ENCODE measurements at places on chromosomes 3 and 15.

DNA sequence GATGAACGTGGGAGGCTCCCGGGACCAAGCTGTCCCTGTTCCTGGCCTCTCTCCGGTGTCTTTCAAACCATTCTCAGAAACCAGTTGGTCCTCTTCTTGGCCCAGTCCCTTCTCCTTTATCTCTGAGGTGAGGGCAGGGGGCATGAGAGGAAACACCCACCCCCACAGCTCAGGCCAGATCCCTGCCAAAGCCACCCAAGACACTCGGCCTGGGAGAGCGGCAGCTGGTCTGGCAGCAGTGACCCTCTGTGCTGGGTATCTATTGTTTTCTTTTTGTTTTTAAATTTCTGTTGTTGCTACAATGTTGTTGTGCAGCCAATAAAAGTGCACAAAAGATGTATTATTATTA, 27.3 kb downstream of the ACSBG1 start:
- DNase-seq: no peak

DNA sequence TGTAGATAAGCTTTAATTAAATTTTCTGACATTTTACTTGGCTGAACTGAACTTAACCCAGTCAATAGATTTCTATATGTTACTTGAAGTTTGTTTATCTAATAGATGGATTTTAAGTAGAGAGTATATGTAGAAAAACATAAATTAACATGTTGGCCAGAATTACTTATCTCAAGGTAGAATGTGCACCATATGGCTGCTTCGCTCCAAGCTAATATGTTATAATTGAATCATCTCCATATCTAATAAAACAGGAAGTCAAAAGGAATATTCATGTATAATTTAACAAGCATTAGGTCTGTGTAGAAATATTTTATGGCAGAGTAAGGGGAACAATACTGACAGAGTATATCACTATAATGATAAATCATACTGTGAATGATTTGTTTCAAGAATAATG, 650.7 kb upstream of the ALCAM start:
- DNase-seq: no peak

- no peak for DNase-seq
Measured at GRCh38 chr3:134085034-134085775, 55.5 kb upstream of the SLCO2A1 start.

DNA sequence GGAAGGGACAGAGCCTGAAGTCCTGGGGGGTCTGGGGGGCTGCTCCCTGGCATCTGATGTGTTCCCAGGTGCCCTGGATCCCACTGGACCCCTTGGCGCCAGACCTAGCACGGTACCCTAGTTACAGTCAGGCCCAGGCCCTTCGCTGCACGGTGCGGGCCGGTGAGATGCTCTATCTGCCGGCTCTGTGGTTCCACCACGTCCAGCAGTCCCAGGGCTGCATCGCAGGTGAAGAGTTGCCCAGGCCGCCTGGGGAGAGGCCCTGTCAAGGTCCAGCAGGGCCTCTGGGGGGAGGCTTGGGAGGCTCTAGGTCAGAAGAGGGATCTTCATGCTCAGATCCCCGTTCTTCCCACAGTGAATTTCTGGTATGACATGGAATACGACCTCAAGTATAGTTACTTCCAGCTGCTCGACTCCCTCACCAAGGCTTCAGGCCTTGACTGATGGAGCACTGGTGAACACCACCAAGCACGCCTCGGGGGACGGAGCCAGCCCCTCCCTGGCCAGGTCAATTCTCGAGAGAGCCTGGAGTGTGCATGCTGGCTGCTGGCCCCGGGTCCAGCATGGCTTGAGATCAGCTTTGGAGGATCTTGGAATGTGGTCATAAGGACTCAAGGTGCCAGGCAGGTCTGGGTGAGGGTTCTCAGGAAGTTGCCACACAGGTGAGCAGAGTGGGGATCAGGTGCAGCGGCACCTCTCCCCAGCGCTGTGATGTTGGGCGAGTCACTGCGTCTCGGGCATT, 1.8 kb upstream of the PLA2G4B start:
- no peak for DNase-seq

DNA sequence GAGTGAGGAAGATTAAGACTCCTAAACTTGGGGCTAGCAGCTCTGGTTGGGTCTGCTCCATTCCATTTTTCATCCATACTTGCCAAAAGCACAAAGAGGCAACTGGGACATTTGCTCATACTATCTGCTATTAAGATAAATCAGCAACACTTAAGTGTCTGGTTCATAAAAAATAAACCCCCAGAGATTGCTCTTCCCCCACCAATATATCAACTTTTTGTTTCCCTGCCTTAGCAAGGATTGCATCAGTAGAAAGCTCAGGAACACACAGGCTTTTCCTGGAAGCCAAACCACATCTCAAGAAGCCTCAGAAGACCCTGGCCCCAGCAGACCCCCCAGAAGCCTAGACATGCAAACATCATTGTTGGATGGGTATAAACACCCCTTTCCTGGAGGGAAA, 232.4 kb upstream of the WNT5A start:
- no peak for DNase-seq

DNA sequence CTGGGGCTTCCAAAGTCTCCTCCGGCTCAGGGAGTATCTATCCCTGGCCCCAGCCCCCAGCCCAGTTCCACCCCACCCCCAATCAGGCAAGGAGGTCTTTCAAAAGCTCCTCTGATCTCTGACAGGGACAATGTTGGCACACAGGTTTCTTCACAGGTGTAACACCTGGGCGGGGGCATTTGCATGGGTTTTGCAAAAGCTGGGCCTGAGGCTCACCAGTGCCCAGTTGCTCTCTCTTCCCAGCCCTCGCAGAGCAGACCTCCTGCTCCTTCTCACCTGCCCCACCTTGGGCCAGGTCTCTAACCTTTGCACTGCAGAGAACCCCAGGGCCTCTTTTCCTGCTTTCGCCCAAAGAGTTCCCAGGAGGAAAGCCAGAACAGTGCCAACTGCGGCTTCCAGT, 8.6 kb upstream of the CSK start:
- DNase-seq: no peak

GRCh38 chr3:184077881-184078280, 19.0 kb upstream of the HTR3E start:
- no peak for DNase-seq

DNA sequence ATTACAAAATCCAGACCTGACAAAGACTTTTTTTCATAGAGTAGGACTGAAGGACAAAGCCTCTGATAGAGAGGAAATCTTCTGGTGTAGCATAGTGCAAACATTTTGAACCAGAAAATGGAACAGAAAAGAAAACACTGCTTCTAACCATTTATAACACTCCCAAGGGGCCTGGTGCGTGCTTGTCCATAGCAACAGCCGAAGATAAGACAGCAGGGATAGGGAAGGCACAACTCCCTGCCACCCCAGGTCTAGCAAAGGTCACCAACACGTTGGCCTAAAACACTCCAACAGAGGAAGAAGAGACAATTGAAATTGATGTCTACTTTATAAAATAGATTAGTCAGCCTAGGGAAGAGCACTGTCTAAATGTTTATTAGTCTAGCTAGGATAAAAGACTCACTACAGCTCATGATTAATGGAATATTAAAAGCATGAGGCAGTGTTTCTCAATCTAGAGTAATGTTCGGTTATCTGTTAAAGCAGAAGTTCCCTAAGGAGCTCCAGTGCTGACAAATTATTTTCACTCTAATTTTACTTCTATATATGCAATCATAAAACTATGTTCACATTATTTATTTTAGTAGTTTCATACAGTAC, 145.2 kb downstream of the P3H2 start:
- DNase-seq: no peak

DNA sequence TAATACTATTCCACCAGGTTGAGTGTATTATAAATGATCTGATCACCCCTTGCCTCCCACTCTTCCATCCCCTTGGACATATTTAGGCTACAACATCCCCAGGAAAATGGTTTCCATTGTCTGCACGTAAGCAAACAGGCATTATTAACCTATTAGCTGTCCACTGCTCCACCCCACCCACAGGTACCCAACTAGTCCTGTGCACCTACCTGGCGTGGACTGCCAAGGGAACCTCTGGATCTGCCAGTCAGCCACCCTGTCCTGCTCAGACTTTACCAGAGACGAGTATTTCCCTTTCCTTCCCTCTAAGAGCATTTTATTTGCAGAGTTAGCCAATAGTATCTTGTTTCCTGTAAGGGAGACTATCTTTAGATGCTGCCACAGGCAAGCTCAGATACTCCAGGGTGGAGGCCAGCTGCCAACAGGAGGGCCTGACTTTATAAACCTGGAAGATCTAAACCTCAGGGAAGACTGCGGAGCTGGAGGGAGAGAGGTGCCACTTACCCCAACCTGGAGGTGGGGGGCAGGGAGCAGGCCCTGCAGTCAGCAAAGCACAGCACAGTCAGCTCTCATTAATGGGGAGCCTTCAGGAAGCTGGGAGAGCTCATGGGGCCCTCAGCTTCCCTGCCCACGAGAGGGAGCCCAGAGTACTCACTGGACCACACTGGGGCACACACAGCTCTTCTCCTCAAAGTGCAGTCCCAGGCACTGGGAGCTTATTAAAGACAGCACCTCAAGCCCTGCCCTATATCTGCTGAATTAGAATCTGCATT, at the start of gene CX3CR1:
TSS of gene CX3CR1 (minus strand) at position 292 of the 773 bp plus-strand sequence. CDS start 13,527 bp downstream, outside the sequence.
- no peak for DNase-seq

Measured in stimulated activated CD4-positive, alpha-beta T cell treated with anti-CD3 and anti-CD28 coated beads, Interleukin-2, amount 100 ng/mL, for 48 hours (primary cell).